ENCODE measurements at places on chromosomes 11 and 22.

GRCh38 chr11:18105086-18105801 lies 638 bp downstream of the SAAL1 start:
- DNase-seq = no peak

DNA sequence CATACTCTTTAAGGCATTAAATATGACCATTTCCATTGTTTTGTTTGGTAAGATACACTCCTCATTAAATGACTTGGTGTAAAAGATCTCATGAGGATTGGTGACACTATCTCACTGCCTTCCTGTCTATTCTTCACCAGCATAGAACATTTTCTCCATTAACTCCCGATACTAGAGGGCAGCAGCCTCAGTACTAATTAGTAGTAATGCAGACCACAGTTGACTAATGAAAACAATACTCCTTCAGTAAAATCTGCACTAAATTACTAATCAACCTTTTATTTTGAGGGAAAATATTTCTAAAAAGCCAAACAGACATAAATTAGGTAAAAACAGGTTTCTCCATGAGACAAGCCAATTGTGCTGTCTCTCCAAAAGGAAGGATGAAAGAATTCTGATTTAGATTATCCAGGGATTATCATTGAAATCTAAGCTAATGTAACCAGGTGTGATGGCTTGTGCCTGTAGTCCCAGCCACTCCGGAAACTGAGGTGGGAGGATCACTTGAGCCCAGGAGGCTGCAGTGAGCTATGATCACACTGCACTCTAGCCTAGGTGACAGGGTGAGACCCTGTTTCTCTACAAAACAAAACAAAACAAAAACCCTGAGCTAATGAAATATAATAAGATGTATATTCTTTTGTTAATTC lies 9.4 kb downstream of the PGM2L1 start:
- no peak for DNase-seq

DNA sequence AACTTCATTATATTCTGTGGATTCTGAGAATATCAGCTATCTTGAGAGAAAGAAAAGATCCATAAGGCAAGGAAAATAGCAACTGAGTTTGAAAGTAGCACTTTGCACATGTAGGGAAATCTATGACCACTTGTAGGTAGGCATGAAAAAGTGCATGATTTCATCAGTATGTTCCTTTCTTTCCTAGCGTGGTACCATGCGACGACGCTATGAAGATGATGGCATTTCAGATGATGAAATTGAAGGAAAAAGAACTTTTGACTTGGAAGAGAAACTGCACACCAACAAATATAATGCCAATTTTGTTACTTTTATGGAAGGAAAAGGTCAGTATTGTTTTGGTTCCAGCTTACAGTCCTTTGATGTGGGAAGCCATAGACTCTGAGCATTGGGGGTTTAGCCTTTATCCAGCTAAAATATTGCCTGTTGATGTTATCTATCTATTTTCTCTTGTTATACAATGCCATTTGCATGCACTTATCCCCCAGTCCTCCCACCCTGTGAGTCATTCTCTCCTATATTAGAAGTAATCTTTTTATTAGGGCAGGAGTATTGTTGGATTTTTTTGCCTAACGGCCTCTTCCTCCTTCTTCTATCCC lies 60.9 kb downstream of the KDM2A start:
- no peak for DNase-seq

GRCh38 chr22:49567899-49568750 lies 259.5 kb downstream of the BRD1 start:
- no peak for DNase-seq

DNA sequence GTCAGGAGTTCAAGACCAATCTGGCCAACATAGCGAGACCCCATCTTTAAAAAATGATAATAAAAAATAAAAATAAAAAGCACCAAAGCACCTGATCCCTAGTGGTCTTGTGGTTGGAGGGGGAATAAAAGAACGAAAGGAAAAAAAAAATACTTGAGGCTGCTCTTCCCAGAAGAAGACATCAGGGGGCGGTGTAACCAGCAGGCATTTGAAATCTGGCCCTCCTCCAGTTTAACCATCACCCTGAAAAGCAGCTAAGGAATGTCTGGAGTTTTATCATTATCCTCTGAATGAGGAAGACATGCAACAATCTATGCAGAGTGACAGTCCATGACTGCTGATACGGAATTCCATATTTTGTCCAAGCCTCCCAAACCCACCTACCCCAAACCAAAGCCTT lies 5.6 kb upstream of the KCTD17 start:
- no peak for DNase-seq

DNA sequence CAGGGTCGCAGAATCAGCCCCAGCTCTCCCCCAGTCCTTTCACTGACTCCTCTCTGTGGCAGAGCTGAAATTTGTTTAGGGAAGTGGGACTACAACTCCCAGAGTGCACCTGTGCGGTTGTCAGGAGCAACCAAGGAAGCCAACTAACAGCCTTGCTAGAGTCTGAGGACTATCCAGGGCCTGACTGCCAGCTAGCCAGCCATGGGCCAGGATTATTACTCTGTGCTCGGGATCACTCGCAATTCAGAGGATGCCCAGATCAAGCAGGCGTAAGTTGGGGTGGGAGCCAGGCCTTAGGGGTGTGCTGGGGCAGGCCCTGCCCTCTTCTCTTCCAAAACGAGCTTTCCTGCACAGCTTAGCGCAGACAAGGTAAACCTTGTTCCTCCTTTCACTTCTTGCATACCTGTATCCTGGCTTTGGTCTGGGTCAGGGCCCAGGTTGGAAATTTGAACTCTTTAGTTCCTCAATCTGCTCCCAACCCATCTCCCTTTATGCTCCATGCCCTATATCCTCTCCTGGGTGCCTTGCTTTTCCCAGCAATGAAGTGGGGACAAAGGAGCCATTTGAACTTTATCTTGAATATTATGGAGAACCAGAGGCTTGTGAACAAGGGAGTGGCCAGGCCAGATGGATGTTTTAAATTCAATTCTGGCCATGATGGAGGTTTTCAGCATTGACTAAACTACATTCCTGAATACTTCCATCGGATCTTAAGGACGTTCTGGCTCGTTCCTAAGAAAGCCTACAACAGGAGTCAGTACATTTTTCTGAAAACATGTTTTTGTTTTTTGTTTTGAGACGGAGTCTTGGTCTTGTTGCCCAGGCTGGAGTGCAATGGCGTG lies at the start of gene DNAJB13:
DNAJB13 (plus strand) TSS at position 158 of the 842 bp plus-strand sequence; CDS start at position 202, 44 bp downstream.
- DNase-seq = no peak

Data from GOT3 (cell line).